ENCODE measurements at places on chromosomes 5 and 9.

- no peak for DNase-seq
Measured at GRCh38 chr5:100777680-100778300, 125.3 kb downstream of the ST8SIA4 start.

- DNase-seq: no peak
Measured at GRCh38 chr9:97840521-97840920, 12.5 kb upstream of the FOXE1 start.

DNA sequence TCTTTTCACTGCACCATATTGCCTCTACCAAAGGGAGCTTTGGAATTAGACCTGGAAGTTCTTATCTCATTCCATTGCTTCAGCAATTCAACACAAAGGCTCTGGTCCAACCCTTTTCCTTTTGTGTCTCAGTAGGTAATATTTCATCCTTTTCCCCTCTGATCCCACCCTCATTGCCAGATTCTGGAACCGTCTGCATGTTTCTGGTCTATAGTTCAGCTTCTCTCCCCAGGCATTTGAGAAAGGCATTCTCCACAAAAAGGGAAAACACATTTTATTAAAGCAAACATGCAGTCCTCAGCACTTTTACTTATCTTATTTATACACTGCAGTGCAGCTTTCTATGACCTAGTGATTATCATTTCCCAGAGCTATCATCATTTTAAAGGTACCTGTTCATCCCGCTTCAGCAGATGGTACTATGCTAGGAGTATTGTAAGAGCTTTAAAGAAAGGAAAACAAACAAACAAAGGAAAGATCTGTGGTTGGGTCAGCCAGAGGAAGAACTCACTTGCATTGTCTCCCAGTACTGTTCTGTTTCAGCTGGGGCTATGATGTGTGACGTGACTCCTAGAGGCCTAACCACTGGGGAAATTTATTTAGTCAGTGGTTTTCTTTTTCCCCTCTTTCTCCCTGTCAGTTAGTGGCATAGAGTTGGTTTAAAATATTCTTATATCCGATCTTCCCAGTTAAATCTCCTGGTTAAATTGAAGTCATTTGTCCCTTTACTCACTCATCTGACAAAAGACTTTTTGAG, 269.2 kb downstream of the TMEM38B start:
- DNase-seq: no peak

DNA sequence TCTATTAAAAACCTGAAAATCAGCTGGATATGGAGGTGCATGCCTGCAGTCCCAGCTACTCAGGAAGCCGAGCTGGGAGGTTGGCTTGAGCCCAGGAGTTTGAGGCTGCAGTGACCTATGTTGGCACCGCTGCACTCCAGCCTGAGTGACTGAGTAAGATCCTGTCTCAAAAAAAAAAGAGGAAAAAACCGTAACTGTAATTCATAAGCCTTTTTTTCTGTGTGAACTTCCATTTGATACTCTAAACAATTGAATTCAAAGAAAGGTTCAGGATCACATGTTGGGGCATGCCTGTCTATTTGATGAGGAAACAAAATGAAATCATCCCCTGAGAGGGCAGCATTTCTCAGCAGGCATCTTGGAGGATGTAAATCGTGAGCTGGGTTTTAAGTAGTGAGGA, 38.8 kb downstream of the ITGA2 start:
- no peak for DNase-seq

- no peak for DNase-seq
Measured at GRCh38 chr9:16103620-16104397, 551.0 kb downstream of the CCDC171 start.

DNA sequence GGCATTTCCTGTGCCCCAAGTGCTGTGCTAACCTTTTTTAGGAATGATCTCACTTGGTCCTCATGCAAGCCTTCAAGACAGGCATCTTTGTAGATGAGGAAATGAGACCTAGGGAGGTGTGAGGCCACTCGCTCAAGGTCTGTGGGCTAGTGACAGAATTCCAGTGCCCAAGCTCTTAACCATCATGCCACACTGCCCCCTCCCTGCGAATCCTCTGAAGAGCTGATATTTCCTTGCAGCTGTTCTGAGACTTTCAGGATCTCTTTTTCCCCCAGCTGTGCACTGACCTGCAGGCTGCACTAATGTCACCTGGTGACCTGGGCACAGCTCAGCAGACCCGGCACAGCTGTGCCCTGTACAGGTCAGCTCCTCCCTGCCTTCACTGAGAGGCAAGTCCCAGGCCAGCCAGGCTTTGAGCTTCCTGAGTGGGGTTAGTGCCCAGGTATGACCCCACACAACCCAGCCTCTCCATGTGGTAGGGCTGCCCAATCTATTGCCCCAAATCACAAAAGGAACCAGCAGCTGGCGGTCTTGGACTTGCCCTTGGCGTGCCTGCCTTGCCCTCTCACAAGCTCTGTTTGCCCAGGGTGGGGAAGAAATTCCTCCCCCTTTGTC, 32.7 kb downstream of the MORN5 start:
- DNase-seq: no peak

DNA sequence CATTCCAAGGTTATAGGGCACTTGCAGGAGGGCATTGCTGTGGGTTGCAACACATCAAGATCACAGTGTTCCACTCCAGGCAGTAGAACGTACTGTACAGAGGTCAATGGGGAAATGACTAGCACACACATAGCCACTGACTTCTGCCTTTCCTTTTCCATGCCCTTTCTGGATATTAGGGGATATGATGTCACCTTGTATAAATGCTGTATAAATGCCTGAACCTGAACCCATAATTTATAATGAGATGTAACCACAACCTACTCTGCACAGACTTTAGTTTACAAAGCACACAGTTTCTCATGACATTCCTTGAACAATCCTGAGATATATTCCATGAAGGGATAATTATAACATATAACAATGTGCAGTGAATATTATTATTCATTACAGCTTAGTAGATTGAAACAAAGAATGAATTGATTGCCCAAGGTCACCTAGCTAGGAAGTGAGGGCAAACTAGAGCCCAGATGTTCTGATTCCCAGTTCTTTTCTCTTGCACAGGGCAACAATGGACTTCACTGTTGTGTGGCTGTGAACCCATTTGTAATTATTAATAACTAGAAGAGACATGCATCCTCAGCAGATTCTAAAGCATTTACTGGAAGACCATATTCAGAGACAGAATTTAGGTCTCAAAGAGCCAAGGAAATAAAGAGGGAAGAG, 5.6 kb upstream of the ABLIM3 start:
- no peak for DNase-seq

DNA sequence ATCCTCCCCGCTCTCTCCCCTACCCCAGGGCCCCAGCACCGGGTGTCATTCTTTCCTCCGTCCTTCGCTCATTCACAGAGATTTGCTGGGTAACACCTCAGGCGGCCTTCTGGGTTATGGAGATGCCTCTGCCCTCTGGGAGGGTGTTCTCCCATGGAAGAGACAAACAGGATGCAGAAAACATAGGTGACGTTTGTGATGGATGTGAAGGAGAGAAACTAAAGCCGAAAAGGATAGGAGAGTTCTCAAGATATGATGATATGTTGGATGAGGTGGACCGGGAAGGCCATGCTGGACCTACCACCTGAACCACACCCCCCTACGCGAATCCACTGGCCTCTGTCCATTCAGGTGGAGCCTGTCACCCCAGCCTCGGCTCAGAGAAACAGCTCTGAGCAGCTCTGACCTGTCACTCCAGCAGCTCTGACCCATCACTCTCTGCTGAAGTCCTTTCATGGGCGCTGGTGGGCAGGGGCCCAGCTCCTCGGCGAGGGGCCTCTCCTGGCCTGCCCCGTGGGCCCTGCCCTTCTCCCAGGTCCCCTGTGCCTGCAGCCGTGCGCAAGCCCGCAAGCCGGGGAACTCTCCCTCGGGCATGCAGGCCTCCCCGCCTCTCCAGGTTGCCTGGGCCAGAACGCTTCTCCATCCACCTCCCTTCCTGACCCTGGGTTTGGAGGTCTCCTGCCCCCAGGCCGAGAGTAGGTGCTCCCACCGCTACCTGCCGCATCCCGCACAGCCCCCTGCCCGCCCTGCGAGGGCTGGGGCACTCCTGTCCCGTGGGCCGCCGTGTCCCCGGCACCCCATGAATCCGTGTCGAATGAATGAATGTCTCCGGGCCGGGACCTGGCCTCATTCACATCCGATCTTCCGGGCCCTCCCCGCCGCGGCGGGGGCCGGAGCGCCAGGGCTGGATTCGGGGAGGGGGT, 717 bp upstream of the NCS1 start:
- DNase-seq: no peak
